D341Med (cell line): ENCODE measurements at places on chromosomes 13 and 19.

- no peak for DNase-seq
Measured at GRCh38 chr19:51807111-51807701, 12.2 kb downstream of the FPR3 start.

- DNase-seq: no peak
Measured at GRCh38 chr13:77514336-77514726, 21.2 kb upstream of the SCEL start.

DNA sequence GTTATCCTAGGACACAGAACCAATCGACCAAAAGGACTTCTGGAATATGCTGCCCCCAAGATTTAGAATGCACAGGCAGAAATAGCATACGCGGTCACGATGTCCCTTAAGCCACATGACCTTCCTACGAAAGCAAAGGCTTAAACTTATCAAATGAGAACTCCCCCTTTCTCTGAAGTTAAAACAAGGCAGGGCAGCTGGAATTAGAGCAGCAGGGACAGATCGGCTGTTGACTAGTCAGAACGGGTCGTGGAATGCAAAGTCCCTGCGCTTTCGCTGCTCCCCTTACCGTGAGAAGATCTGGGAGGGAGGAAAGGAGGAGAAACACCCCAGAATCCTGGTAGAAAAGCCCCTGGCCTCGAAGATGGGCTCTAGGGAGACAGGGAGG lies 799 bp upstream of the USPL1 start:
- DNase-seq: peak; percentile 59

DNA sequence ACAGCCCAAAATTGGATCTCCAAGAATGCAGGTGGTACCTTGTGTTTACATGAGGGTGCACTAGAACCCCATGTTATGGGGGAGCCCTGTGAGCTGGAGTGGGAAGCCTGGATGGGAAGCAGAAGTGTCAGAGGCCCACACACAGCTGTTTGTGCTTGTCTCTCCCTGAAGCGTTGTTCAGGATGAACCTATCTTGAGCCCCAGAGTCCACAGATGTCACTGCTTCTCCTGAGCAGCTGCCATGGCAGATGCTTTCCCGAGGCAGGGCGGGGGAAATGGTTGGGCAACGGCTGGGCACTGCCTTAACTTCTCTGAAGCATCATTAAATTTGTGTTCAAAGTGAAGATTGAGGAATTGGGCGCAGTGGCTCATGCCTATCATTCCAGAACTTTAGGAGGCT lies 17.1 kb upstream of the CHST8 start:
- DNase-seq: no peak

GRCh38 chr19:30807278-30807677 lies 435.1 kb downstream of the ZNF536 start:
- no peak for DNase-seq

DNA sequence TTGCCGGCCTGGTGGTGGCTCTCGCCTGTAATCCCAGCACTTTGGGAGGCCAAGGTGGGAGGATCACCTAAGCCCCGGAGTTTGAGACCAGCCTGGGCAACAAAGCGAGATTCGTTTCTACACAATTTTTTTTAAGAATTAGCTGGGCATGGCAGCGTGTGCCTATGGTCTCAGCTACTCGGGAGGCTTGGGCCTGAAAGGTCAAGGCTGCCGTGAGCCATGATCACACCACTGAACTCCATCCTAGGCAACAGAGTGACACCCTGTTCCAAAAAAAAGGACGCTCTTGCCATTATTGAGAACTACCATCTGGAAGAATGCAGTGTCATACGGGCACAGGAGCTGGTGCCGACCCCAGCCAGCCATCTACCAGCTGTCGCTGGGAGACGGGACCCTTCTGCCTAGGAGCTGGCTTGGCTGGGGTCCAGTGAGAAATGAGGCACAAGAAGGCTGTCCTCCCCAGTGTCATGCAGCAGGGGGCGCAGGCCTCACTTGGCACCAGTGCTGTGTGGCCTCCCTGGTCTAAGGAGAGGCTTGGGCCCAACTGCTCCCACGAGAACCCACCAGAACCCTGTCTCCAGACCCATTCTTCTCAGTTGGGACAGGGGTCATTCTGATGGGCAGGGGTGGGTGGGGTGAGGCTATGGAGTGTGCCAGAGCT lies 12.2 kb upstream of the RELB start:
- peak; percentile 87 for DNase-seq

DNA sequence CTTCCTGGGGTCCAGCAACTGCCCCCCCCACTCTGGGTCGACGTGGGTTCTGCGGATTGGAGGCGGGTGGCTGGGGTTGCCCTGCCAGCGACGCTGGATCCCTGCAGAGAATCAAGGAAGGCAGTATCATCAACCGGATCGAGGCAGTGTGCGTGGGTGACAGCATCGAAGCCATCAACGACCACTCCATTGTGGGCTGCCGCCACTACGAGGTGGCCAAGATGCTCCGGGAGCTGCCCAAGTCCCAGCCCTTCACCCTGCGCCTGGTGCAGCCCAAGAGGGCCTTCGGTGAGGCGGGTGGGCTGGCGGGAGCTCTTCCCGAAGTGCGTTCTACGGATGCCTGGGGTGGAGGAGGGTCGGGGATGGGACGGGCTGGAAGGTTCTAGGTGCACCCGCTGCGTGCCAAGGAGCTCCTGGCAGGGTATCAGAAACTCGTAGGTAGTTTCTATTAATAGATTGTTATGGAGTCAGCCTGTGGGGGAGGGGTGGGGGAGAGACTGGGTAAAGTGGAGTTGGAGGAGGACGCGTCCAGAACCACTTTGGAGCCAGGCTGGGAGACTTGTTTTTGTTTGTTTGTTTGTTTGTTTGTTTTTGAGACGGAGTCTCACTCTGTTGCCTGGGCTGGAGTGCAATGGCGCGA lies 1.5 kb downstream of the GIPC3 start:
- DNase-seq: peak; percentile 53

- no peak for DNase-seq
Measured at GRCh38 chr19:32324631-32325285, 20.7 kb upstream of the ZNF507 start.

- DNase-seq: peak; percentile 42
Measured at GRCh38 chr19:289651-290371, 1.4 kb downstream of the PLPP2 start.

GRCh38 chr19:10431943-10432735 lies 11.8 kb downstream of the PDE4A start:
- DNase-seq: peak; percentile 51

GRCh38 chr13:27043013-27043412 lies 128.6 kb downstream of the USP12 start:
- no peak for DNase-seq

DNA sequence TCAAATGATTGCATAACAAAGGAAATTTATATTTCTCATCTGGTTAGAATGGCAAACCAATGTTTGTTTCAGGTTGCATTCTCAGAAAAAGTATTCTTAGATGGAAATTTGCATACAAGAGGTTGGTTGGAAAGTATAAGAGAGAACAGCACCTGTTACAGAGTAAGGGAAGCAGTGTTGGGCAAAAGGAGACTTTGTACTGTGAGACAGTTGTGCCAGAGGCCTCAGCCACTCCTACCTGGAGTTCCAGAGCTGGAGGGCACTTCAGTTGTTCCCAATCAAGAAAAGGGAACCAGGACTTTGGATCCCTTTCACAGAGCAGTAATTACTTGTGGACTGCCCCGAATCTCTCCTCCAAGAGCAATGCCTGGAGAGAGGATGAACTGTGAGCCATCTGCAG lies 81.8 kb downstream of the SPRY2 start:
- DNase-seq: no peak

GRCh38 chr19:55623561-55623960 lies 805 bp downstream of the ZNF784 start:
- no peak for DNase-seq

GRCh38 chr13:99044764-99045163 lies 66.9 kb upstream of the DOCK9 start:
- no peak for DNase-seq

GRCh38 chr13:22773465-22773864 lies 407.3 kb upstream of the SGCG start:
- DNase-seq: no peak

DNA sequence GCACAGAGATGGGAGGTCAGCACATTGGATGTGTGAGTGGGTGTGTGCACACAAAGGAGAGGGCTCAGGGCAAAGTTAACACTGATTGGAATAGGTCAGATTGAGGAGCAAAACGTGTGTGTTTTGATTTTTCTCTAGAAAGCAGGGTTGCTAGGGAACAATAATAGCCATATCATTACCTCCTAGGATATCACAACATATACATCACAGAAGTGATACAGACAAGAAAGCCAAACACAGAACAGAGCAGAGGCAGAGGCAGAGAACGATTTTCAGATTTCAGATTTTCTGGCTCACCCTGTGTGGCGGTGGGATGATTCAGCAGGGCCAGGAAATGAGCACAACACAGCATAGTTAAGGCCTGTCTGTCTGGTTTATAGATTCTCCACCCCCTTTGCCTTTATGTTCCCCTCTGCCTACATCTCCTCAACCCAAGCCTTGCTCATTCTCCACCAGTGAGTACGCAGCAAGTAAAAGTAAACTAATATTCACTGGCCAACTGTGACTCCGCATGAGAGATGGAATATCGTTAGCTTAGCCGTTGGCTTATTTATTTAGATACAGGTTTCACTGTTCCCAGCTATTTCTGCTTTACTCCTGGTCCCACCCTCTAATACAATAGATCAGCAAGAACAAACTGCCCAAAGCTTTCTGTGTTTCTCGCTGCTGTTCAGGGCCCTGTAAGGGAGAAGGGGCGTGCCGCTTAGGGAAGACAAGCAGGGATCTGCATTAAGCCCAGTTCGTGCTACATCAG lies 182.7 kb upstream of the TSC22D1 start:
- DNase-seq: no peak

DNA sequence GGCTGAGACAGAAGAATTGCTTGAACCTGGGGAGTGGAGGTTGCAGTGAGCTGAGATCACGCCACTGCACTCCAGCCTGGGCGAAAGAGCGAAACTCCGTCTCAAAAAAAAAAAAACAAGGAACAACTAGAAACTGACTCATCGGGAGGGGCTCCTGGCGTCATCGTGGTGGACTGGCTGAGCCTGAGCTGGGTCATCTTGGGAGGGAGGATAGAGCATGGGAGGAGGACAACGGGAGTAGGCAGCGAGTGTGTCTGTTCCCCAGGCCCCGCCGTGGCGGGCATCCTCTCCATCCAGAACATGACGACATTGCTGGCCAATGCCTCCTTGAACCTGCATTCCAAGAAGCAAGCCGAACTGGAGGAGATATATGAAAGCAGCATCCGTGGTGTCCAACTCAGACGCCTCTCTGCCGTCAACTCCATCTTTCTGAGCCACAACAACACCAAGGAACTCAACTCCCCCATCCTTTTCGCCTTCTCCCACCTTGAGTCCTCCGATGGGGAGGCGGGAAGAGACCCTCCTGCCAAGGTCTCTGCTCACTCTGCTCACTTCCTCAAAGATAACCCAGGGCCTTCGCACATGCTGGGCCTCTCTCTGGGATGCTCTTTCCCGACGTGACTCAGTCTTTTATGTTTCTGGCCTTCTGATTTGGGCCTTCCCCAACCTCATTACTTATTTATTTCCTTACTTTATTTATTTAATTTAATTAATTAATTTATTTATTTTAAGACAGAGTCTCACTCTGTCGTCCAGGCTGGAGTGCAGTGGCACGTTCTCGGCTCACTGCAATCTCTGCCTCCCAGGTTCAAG lies 16.6 kb downstream of the DDX39A start:
- no peak for DNase-seq

GRCh38 chr13:84648069-84648640 lies 765.9 kb upstream of the SLITRK1 start:
- DNase-seq: no peak
